ENCODE measurements at places on chromosomes 2 and 18. TPM values are rescaled to one million over a fixed set of nuclear protein-coding genes. Genes with fewer than 3 reads are reported as not detected.
A peak's percentile ranks its signal among the peaks of the same experiment; 100 is the strongest.

EPAS1 gene
- polyA plus RNA-seq: 1.9 TPM

SMARCAL1 gene
- polyA plus RNA-seq: 19.2 TPM

TMEM178A gene
- 13.4 TPM for polyA plus RNA-seq

CNDP1 gene
- 0.55 TPM for polyA plus RNA-seq

DNA sequence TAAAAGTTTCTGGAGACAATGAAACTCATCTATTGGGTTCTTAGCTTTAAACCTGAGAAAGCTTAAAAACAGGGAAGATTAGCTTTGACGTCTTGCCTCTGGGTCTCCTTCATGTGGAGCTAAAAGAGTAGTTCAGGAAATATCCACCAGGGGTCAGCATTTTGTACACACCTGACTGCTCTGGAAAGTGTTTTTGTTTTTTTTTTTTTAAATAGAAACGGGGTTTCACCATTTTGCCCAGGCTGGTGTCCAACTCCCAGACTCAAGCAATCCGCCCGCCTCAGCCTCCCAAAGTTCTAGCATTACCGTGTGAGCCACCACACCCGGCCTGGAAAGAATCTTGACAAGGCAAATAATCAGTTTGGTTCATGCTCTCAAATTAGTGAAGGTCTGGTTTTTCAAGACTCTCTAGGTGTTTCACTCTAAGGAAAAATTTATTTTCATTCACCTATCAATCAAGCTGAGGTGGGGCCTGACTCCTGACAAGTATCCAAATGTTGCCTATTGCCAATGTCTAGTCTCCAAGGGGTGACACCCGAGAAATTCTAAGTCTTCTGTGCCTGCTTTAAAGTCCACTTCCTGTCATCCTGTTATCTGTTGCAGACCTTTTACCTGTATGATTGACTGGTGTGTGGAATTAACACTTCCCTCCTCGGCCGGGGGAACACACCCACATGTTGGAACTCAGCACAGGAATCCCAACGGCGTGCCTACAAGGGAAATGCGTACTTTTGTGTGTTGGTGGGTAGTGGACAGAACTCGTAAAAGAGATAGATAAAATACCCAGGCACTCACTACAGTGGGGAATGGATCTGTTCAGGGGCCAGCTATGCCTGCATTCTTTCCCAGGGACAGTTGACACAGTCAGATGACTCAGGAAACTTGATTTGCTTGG, 11.3 kb downstream of the IL1RN start:
- peak; percentile 80 for DNase-seq

- no peak for DNase-seq
Measured at GRCh38 chr2:56335101-56335500, 151.3 kb downstream of the CCDC85A start.

DNA sequence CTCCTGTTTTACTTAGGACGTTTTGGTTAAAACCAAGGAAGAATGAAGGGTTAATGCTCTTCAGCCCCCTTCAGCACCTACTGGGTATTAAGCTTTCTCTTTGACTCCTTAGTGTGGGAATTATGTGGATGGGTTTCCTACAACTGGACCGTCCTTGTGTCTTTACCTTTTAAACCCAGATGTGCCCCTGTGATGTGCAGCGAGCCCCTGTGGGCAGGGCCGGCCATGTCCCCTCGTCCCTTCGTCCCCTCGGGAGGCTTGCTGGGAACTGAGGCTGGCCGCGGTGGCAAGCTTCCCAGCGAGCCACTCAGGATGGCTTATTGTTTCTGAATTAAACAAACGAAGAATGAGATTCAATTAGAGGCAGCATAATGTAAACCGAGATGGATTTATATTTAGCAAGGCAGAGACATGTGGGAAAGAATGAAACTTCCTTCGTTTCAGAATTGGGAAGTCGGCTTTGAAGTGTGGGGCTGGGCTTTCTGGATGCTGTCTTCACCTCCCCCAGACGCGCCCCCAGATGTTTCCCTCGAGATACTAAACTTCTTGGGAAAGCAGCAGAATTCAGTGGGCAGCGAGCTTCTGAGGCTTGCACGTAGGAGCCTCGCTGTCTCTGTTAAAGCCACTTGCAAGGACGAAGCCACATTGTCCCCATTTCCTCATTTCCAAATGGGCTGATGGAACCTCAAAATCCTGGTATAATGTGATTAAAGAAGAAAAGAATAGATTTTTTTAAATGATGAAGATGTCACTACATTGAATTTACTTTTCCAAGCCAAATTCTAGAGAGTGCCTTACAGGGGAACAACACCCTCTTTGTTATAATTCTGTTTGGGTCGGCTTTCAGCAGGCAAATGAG, 146.0 kb downstream of the VAPA start:
- peak; percentile 46 for DNase-seq

Measured in cardiac muscle cell (in vitro differentiated cells and primary cell).